ENCODE measurements at places on chromosomes 13 and 19. TPM values are rescaled to one million over a fixed set of nuclear protein-coding genes. Genes with fewer than 3 reads are reported as not detected.

CXCL17 gene
- total RNA-seq: not detected

SIGLEC9 gene
- total RNA-seq: 0.44 TPM

PRDX2 gene
- 232 TPM for total RNA-seq

MAG gene
- not detected for total RNA-seq

SOHLH2 gene
- 1.5 TPM for total RNA-seq

TJP3 gene
- 0.12 TPM for total RNA-seq

ACP7 gene
- total RNA-seq: 0.87 TPM

All from uterine smooth muscle cell (primary cell).